ENCODE measurements at places on chromosomes 1 and 21. TPM values are rescaled to one million over a fixed set of nuclear protein-coding genes. Genes with fewer than 3 reads are reported as not detected.

DNA sequence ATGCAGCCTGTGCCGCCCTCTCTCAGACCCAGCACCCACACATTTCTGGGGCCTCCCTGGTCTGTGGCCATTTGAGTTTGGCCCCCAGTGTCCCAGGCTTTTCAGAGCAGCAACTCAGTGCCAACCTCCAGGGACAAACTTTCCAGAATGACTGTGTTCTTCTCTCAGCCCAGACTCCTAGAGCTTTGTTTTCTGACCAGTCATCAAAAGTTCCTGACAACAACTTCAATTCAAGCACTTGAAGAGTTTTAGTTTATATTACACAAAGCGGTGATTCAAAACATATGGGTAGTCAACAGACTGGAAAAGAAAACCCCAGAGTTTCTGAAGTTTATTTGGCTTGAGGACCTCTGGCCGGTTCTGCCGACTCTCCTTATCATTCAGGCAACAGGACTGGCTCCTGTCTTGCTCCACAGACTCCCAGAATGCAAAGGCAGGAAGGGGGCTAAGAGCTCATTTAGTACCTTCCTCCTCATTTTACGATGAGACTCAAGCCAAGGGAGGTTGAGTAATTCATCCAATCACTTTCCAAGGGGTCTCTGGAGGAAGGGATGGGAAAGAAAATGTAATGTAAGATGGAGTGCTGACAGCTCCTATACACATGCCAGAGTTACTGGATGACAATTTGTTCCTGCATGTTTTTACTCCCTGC lies 27.0 kb upstream of the TIAM1 start:
- DNase-seq, result peak; percentile 31

GRCh38 chr1:78472851-78473496 lies 17.8 kb upstream of the PTGFR start:
- DNase-seq, result no peak

- no peak for DNase-seq
These were observed 111.5 kb downstream of the PDE9A start for GRCh38 chr21:42764883-42765282.

DNA sequence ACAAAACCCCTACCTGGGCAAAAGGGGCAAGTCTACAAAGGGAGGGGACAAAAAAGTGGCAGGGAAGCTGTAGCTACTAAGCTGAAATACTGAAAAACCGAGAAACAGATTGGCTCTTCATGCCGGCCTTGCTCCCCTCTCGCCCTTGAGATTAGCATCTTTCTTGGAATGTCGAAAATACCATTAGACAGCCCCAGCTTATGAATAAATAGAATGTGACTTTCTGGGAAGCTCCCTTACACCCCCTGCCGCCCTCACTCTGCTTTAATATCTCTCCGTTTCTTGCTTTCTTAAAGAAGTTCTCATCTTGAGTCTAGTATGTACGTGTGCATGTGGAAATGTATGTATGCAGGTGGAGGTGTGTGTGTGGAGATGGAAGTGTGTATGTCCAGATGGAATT lies 14.1 kb downstream of the TRAF3IP3 start:
- no peak for DNase-seq

- DNase-seq, result no peak
These were observed 31.8 kb upstream of the ARF1 start for GRCh38 chr1:228050571-228051231.

DNA sequence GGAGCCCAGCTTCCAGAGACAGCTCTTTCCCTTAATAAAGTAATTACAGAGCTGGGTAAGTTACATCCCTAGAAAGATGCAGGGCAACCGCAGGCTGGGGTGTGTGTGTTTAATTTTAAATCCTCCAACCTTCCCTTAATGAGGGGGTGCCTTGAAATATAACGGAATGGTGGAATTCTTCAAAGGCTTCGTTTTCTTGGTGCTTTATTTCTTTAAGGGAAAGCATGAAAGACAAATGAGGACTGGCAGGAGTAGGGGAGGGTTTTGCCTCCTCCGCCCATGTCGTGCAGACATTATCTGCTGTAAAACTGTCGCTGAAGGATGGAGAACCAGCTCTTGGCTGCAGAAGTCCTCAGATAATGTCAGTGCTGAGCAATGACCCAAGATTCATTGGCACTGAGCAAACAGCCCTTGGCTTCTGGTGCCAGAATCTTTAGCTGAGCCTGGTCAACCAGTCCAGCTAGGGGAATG lies 15.5 kb downstream of the SLC6A17 start:
- no peak for DNase-seq

DNA sequence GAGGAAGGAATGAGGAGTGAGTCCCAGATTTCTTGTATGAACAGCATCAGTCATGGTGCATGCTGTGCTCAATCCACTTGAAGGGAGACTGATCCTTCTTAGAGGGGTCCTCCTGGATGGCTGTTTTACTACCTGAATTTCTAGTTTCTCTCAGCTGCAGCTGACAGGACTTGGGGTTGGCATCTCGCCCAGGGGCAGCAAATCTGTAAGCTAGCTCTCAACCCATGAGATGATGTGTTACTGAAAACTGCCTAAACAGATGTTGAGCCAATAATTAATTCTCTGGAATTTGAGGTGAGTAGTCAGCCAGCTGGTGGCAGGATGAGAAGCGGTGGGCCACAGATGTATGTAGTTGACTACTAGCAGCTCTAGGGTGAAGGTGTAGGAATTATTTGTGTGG lies 19.6 kb downstream of the BACH1 start:
- no peak for DNase-seq

TMEM9 gene
- 94.3 TPM for total RNA-seq
